Naive thymus-derived CD8-positive, alpha-beta T cell (primary cell): ENCODE measurements at places on chromosomes 7 and 10. TPM values are rescaled to one million over a fixed set of nuclear protein-coding genes. Genes with fewer than 3 reads are reported as not detected.

GRCh38 chr7:21430575-21430954 is 2.7 kb downstream of the SP4 start:
- H3K4me1 ChIP-seq: peaks cover 70% of the 10 kb centered on the region
- peak overlapping the region; percentile 47 for H3K27ac ChIP-seq
- no peaks in the 10 kb centered on the region for H3K36me3 ChIP-seq
- peak overlapping the region; percentile 99 for H3K4me3 ChIP-seq

DNA sequence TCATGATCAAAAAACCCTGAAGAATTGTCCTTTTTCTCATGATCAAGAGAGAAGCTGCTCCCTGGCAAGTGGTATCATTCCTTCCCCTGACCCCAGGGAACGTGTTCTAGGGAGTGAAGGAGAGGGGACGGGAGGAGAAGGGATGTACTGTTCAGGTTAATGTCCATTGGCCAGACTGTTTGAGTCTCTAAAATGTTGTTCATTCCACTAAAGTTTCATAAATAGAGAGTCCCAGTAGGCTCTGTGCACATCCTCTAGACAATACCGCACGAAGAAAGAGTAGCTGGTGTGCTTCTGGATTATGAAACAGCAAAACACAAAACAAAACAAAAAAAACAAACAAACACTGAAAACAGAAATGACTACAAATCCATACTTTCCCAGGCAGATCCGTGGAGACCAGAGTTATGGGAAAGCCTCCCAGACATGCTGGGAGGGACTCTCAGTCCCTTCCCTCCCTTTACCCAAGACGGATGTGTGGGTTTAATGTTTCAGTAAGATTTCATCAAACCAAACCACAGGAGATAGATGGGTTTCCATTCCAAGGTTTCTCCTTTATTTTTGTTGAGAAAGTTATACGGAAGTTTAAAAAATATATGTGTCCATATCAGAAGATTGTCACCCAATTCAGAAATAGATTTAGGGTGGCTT is 66.5 kb upstream of the TNS3 start:
- H3K27me3 ChIP-seq: no peaks in the 10 kb centered on the region
- peaks cover 13% of the 10 kb centered on the region for H3K4me1 ChIP-seq
- H3K36me3 ChIP-seq: peaks cover 8% of the 10 kb centered on the region
- DNase-seq: no peak

- H3K4me3 ChIP-seq: no peak overlapping the region
- no peaks in the 10 kb centered on the region for H3K36me3 ChIP-seq
- no peaks in the 10 kb centered on the region for H3K27me3 ChIP-seq
Measured at GRCh38 chr7:139457153-139457946, 26.1 kb downstream of the KLRG2 start.

GRCh38 chr7:106752367-106752766 is 91.4 kb upstream of the CCDC71L start:
- no peaks in the 10 kb centered on the region for H3K4me1 ChIP-seq
- DNase-seq: no peak
- no peak overlapping the region for H3K4me3 ChIP-seq
- H3K27me3 ChIP-seq: peaks cover 3% of the 10 kb centered on the region
- H3K27ac ChIP-seq: no peak overlapping the region
- H3K36me3 ChIP-seq: peaks cover 9% of the 10 kb centered on the region

- H3K27ac ChIP-seq: no peak overlapping the region
- H3K36me3 ChIP-seq: peaks cover 9% of the 10 kb centered on the region
- DNase-seq: no peak
Measured at GRCh38 chr10:100000109-100000644, 9.6 kb downstream of the DNMBP start.

DNA sequence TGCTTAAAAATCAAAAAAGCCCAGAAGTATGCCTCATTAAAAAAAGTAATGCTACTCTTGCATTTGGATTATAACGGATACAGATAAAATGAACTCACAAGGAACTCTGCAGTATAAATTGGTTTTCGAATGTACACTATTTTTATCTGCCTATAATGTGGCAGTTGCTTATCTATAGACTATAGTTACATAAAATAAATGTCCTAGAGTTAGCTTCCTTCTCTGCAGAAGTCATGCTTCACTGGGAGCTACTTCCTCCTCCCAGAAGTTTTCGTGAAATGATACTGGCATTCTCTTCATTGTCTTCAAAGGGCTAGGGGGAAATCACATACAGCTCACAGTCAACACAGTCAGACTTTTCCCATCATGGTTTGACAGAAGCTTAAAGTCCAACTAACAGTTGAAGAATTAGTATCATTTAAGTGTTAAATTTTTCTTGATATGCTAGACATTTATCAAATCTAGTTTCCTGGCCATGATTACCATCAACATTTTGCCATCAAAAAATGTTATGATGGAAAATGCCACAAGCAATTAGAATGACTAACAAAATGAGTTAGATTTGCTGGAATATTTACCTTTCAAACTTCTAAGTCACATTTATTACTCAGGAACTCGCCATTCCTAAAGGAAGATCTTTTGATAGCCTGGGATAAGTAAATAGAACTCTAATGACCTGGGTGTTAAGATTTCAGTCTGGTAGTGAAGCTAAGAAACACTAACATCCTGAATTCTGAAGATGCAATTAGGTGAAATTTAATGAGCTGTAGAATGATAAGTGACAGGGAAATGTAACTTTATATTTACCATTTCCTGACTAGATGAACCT is 87.3 kb upstream of the TRIL start:
- no peak overlapping the region for H3K27ac ChIP-seq
- H3K27me3 ChIP-seq: peaks cover 2% of the 10 kb centered on the region
- DNase-seq: no peak
- no peaks in the 10 kb centered on the region for H3K36me3 ChIP-seq
- H3K4me3 ChIP-seq: no peak overlapping the region
- H3K4me1 ChIP-seq: no peaks in the 10 kb centered on the region

- no peak overlapping the region for H3K27ac ChIP-seq
- no peaks in the 10 kb centered on the region for H3K27me3 ChIP-seq
- no peak for DNase-seq
- peaks cover 3% of the 10 kb centered on the region for H3K36me3 ChIP-seq
Measured at GRCh38 chr7:4650433-4651047, 31.6 kb upstream of the FOXK1 start.

DNA sequence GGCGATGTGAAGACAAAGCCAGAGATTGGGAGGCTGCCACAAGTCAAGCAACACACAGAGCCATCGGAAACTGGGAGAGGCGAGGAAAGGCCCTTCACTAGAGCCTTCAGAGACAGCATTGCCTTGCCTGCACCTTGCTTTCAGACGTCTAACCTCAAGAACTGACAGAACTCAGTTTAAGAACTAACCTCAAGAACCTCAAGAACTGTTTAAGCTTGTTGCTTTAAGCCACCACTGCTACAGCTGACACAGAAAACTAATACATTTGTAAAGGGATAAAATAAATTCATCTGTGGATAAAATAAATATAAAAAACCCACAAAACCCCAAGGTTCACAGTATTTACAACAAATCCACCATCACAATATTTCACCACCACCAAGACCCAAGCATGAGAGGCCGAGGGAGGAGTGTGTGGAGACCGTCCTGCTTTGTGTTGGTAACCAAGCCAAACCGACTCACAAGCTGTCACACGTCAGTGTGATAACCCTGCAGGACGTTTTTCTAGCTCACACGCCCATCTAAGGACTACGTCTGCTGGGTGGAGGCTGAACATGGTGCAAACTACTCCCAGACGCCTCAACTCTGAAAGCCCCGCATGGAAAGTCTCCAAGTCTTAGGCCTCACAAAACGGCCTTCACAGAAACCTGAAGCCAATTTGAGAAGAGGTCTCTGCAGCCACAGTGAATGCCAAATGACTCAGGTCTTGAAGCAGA is 116.8 kb downstream of the ABLIM1 start:
- no peaks in the 10 kb centered on the region for H3K36me3 ChIP-seq
- peak; percentile 93 for DNase-seq
- peak overlapping the region; percentile 82 for H3K4me3 ChIP-seq
- peaks cover 91% of the 10 kb centered on the region for H3K4me1 ChIP-seq
- H3K27me3 ChIP-seq: no peaks in the 10 kb centered on the region

- H3K36me3 ChIP-seq: no peaks in the 10 kb centered on the region
- peak; percentile 72 for DNase-seq
- H3K27ac ChIP-seq: no peak overlapping the region
- H3K27me3 ChIP-seq: peaks cover 36% of the 10 kb centered on the region
- no peaks in the 10 kb centered on the region for H3K4me1 ChIP-seq
Measured at GRCh38 chr7:26078437-26079336, 73.3 kb upstream of the NFE2L3 start.

- H3K27me3 ChIP-seq: no peaks in the 10 kb centered on the region
- no peaks in the 10 kb centered on the region for H3K36me3 ChIP-seq
- H3K4me1 ChIP-seq: peaks cover 56% of the 10 kb centered on the region
- no peak overlapping the region for H3K27ac ChIP-seq
Measured at GRCh38 chr7:2421943-2422310, 18.5 kb downstream of the CHST12 start.

- peaks cover 15% of the 10 kb centered on the region for H3K27me3 ChIP-seq
- H3K36me3 ChIP-seq: no peaks in the 10 kb centered on the region
- no peak overlapping the region for H3K4me3 ChIP-seq
- DNase-seq: no peak
Measured at GRCh38 chr10:117587036-117587435, 44.5 kb downstream of the EMX2 start.

DNA sequence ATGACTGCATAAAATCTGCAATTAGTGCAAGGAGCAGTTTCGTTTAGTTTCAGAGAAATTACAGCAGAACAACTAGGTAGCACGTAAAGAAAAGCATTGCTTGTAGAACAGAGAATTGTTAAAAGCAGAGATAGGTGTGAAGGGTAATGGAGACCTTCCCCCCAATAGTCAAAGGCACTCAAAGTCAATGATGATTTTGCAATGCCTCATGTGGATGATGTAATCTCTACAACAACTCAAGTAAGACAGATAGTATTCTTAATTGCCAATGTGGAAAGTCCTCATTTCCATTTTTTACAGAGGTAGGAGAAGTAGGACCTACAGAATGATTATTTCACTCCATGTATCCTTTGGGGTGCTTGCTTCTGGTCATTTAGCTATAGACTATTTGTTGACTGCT is 94.3 kb upstream of the GNAI1 start:
- no peak overlapping the region for H3K27ac ChIP-seq
- no peak for DNase-seq
- no peak overlapping the region for H3K4me3 ChIP-seq
- H3K36me3 ChIP-seq: peaks cover 4% of the 10 kb centered on the region
- no peaks in the 10 kb centered on the region for H3K4me1 ChIP-seq
- H3K27me3 ChIP-seq: peaks cover 6% of the 10 kb centered on the region

- no peak overlapping the region for H3K27ac ChIP-seq
- no peak overlapping the region for H3K4me3 ChIP-seq
- no peak for DNase-seq
- peaks cover 38% of the 10 kb centered on the region for H3K36me3 ChIP-seq
- peaks cover 13% of the 10 kb centered on the region for H3K4me1 ChIP-seq
Measured at GRCh38 chr10:132645630-132646442, 108.2 kb downstream of the INPP5A start.

DNA sequence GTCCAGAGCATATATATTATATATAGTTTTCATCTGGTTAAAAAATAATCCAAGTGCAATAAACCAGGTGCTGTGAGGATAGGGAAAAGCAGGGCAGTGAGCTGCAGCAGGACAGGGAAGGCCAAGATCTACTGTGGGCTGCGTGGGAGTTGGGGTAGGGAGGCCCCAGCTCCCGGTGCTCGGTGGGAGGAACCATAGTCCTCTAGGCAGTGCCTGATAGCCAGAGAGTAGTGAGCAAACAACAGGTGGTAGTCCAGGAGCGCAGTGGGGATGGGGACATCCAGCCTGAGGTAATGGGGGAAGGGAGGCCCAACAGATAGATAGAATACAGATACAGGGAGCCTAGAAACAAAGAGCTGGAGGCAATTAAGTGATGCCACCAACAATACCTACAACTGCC is 4.1 kb upstream of the BMPR1A start:
- H3K4me1 ChIP-seq: peaks cover 2% of the 10 kb centered on the region
- no peak overlapping the region for H3K27ac ChIP-seq
- peaks cover 3% of the 10 kb centered on the region for H3K27me3 ChIP-seq

DNA sequence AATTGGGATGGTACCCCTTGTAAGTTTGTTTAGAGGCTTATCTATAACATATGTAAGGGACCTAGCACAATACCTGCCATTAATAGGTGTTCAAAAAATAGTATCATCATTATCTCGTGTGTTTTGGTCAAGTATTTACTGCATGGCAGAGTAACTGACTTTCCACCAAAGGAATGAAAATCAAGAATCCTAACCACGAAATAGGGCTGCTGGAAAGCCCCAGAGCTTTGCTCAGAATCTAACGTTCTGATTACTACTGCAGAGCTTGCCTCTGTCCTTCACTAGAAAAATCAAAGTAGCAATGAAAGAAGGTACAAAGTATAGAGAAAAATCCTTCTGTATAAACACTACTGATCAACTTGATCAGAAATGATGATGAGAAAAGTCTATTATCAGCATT is 34.9 kb downstream of the DCLRE1C start:
- peaks cover 6% of the 10 kb centered on the region for H3K4me1 ChIP-seq
- peaks cover 85% of the 10 kb centered on the region for H3K36me3 ChIP-seq
- H3K27ac ChIP-seq: no peak overlapping the region
- no peak overlapping the region for H3K4me3 ChIP-seq
- H3K27me3 ChIP-seq: no peaks in the 10 kb centered on the region

DNA sequence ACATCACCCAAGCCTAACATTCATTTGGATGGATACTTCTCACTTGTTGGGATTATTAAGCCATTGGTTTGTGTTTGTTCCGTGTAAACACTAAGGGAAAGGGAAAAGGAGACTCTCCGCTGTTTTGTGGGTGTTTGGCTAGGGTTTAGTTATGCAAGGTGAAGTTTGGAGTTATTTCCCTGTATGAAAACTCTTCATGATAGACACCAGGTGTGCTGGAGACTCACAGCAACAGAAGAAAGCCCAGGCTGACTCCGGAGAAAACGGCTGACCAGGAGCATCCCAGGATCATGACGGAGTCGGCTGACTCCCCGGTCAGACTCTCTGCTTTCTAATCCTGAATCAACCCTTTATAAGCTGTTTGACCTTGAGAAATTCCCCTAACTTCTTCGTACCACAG is 94.1 kb upstream of the KLF6 start:
- peaks cover 32% of the 10 kb centered on the region for H3K4me1 ChIP-seq
- no peak overlapping the region for H3K4me3 ChIP-seq
- no peak overlapping the region for H3K27ac ChIP-seq
- H3K27me3 ChIP-seq: no peaks in the 10 kb centered on the region
- no peak for DNase-seq

DNA sequence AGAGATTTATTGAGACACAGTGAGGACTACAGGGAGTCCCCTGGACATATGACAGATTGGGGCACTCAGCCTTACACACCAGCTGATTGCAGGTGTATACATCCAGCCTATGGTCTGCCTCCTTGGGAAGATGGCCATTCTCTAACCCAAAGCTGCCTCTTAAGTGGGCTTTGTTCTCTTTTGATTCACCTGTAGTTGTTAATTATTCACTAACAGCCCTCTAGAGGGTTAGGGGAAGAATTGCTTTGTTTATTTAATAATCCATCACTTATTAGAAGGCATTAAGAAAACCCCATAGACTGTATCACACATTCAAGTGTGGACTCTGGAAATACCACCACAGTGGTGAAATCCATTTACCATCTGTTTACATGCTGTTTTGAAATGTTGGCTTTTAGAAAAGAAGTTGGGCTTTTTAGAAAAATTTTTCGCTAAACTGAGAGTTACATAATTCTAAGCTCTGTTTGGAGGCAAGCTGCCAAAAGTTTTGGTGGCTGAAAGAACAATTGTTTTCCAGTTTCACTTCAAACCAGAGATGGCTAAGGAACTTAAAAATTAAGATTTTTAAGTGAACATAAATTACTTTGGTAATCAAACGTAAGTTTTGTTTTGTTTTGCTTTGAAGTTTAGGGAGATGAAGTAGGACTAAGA is 379.1 kb downstream of the ADRA2A start:
- H3K4me1 ChIP-seq: no peaks in the 10 kb centered on the region
- no peak overlapping the region for H3K4me3 ChIP-seq
- no peaks in the 10 kb centered on the region for H3K36me3 ChIP-seq
- peaks cover 24% of the 10 kb centered on the region for H3K27me3 ChIP-seq

Gene SH2D4B
- not detected for polyA plus RNA-seq

Gene HSPB1
- polyA plus RNA-seq: 125 TPM

Gene ITPRID1
- not detected for polyA plus RNA-seq

Gene WNT16
- not detected for polyA plus RNA-seq

Gene SPAM1
- not detected for polyA plus RNA-seq

Gene SVIL
- polyA plus RNA-seq: 8.9 TPM

Gene CASP7
- polyA plus RNA-seq: 13.1 TPM

Gene GPR85
- not detected for polyA plus RNA-seq
